ENCODE measurements at places on chromosomes 4 and X.

GRCh38 chr4:108334031-108334430, 165.3 kb upstream of the LEF1 start:
- no peak for DNase-seq

GRCh38 chrX:69218407-69218997, 53.2 kb upstream of the PJA1 start:
- no peak for DNase-seq

GRCh38 chrX:33032700-33033099, 178.6 kb downstream of the DMD start:
- DNase-seq = no peak

DNA sequence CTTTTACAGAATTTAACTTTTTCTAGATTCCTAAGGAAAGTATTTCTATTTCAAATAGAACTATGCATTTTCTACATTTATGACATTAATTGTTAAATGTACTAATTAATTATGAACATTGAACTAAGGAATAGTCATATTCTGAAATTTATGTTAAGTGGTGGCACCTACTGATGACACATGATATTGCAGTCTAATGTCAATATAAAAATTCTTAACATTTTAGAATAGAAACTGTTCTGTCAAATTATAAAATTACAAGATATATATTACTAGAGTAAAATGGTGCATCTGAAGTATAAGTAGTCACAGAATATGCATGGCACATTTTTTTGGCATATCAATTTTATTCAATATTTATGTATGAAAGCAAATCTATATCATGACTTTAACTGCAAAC, 40.2 kb upstream of the NDNF start:
- DNase-seq = no peak

DNA sequence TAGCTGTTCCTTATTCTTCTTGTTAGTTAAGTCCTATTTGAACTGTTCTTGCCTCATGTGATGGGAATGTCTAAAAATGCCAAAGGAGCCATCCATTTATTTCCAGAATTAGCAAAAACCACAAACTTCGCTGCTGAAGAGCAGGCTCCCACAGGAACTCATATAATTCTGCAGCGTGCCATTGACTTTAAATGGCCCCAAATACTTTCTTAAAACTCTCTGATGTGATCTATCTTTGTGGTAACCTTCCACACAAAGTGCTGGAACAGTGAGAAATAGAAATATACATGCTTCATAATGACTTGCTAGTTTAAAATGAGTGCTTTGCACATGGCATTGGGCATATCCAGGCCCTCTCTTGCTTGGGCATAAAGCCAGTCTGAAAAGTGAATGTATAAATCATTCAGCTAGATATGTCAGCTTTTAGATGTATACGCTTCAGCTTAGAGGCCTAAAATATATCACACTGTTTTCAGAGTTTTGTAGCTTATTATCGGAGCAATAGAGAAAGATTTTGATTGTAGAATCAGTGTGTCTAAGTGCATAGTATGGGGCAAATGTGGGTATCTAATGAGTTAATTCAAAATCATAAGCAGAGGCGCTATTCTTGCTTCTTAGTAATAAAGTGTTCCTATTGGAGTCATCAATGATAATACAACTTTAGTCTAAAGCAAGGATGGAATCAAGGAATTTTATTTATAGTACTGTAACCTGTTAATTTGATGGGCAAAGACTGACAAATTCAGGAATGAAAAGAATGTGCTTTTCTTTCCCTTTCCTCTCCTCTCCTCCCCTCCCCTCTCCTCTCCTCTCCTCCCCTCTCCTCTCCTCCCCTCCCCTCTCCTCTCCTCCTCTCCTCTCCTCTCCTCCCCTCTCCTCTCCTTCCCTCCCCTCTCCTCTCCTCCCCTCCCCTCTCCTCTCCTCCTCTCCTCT, 392.2 kb upstream of the ZFP42 start:
- DNase-seq = peak; percentile 97

GRCh38 chr4:146960634-146961033, 15.0 kb upstream of the TTC29 start:
- DNase-seq = no peak

GRCh38 chr4:26110493-26110892, 196.5 kb downstream of the SMIM20 start:
- no peak for DNase-seq

DNA sequence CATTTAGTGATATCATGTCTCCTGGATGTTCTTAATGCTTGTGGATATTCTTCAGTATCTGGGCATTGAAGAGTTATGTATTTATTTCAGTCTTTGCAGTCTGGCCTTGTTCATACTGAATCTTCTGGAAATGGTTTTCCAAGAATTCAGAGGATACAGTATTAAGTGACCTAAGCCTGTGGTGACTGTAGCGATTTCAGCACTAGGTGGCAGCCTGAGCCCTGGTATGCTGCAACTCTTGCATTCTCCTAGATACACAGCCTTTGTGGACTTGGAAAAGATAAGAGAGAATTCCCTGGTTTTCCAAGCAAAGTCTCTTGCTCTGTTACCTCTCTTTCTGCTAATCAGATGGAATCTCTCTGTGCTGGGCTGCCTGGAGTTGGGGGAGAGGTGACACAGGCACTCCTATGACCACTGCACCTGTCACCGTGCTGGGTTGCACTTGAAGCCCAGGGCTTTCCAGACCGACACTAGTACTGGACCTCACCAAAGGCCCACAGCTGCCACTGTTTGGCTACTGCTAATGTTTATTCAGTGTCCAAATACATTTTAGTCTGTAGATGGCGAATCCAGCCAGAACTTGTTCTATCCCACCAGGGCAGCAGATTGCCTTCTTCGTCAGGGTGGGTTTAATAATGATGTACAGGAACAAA, 19.3 kb upstream of the SPIN2A start:
- DNase-seq = peak; percentile 12

DNA sequence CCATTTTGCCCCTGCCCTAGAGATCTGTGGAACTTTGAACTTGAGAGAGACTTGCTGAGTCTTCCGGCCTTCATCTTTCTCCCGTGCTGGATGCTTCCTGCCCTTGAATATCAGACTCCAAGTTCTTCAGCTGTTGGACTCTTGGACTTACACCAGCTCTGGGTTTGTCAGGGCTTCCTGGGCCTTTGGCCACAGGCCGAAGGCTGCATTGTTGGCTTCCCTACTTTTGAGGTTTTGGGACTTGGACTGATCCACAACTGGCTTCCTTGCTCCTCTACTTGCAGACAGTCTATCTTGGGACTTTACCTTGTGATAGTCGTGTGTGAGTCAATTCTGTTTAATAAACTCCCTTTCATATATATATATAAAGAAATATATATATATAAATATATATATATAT, 1071.0 kb downstream of the ADGRL3 start:
- DNase-seq = no peak

DNA sequence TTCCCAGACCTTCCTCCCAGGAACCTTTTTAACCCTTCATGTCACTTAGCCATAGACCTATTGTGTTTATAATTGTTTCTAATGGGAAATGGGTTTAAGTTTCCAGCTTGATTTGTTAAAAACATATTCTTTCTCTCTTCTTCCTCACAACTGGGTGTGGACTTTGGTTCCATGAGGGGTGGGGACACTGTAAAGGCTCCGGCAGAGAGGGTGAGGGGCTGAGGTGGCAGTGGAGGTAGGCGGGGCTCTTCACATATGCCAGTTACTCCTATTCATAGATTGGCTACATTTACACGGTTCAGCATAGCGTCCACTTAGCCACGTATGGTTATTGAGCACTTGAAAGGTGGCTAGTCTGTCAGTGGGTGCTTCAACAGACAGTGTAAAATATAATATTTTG, 7.8 kb downstream of the INTS6L start:
- DNase-seq = no peak

DNA sequence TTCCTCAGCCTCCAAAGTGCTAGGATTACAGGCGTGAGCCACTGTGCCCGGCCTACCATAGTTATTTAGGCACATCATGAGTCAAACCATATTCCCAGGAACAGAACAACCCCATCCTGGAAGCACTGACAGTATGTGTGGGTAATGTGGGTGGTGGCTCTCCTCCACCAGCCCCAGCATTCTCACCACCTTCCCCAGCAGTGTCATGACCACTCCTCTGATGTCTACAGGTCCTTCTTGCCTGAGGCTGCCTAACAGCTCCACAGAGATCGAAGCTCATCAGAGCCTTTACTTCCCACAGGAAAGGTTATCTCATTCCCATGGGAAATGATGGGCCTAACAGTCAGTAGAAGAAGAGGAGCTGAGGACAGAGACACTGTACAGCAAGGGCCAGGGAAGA, 129.5 kb upstream of the GPC4 start:
- DNase-seq = no peak

GRCh38 chr4:116489739-116490138, 595.6 kb downstream of the TRAM1L1 start:
- DNase-seq = no peak

DNA sequence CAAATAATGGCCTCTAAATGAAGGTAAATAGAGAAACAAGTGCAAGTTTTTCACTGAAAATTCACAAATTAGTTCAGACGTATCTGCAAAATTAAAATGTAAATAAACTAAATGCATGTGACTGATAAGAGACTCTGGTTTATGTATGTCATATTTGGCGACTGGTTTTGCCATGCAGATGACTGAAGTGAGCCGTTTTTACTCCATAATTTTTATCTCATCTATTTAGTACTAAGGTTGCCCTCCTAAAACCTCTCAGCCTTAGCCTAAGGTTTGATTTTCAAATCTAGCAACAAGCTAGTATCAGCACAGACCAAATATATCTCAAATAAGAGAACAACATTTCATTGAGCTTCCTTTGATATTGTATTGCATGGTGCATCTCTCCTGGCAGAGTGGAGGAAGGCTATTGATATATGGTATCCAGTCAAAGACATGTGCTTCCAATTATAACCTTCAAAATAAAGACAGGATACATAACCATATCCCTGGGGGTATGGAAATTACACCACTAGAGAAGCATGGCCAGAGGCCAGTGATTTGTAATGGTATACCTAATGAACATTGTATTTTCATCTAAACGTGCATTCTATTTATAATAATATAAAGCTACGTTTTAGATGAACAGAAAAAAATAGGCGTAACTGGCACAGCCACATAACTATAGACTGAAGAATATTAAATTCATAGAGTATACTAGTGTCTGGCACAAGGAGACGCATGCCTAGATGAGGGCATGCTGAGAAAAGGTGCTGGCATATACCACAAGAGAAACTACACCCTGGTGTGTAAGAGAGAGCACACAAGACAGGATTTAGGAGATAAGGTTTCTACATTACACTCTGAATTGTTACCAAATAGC, 392.6 kb upstream of the INTU start:
- peak; percentile 17 for DNase-seq

- DNase-seq = no peak
Measured at GRCh38 chr4:148239494-148239985, 202.7 kb downstream of the NR3C2 start.

DNA sequence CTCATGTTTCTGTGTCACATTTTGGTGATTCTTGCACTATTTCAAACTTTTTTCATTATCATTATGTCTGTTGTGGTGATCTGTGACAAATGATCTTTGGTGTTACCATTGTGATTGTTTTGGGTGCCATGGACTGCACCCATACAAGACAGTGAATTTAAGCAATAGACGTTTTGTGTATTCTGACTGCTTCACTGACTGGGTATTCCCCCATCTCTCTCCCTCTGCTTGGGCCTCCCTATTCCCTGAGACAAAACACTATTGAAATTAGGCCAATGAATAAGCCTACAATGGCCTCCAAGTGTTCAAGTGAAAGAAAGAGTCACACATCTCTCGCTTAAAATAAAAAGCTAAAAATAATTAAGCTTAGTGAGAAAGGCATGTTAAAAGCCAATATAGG, 60.2 kb downstream of the BANK1 start:
- DNase-seq = no peak

- no peak for DNase-seq
Measured at GRCh38 chr4:185280608-185281007, 71.2 kb downstream of the SNX25 start.

DNA sequence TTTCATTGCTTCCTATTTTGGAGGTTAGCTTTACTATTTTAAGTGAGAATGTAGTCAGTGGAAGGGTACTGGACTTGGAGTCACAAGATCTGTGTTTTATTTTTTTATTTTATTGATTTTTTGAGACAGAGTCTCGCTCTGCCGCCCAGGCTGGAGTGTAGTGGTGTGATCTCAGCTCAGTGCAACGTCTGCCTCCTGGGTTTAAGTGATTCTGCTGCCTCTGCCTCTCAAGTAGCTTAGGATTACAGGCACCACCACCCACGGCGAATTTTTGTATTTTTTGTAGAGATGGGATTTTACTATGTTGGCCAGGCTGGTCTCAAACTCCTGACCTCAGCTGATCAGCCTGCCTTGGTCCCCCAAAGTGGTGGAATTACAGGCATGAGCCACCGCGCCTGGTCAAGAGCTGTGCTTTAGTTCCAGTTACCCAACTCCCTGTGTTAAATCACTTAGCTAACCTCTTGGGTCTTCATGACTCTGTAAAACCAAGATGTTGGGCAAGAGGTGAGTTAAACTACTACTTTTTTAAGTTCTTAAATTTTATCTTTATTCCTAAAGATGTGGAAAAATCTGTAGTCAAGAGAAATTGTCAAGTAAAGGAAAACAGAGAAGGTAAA, 11.2 kb downstream of the USP9X start:
- DNase-seq = no peak

- DNase-seq = no peak
Measured at GRCh38 chr4:114398410-114398809, 200.2 kb upstream of the UGT8 start.

GRCh38 chr4:8847331-8847730, 24.3 kb downstream of the HMX1 start:
- DNase-seq = no peak

GRCh38 chr4:54169176-54169575, 59.9 kb upstream of the PDGFRA start:
- peak; percentile 24 for DNase-seq

DNA sequence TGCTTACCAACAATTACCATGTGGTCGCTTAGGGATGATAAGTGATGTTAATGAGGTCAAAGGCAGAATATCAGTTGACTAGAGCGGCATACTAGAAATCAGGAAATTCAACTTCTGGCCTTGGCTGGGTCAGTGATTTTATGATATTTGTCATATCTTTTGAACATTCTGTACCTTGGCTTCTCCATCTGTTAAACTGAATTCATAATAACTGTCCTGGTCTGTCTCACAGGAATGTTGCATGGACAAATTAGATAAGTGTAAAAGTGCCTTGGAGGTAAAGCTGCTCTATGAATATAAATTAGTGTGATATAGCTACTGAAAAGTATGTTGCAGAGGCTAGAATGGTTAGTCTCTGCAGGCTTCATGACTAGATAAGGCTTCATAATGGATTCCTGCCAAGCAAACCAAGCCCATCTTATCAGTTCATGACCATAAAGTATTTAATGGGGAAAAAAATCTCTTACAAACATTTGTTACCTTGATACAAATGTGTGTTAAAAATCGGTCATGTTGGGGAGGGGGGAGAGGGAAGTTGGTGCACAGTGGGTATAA, 104.6 kb upstream of the BMPR1B start:
- no peak for DNase-seq

All from fibroblast of skin of back (primary cell).